ENCODE measurements at places on chromosomes 7 and 10.

DNA sequence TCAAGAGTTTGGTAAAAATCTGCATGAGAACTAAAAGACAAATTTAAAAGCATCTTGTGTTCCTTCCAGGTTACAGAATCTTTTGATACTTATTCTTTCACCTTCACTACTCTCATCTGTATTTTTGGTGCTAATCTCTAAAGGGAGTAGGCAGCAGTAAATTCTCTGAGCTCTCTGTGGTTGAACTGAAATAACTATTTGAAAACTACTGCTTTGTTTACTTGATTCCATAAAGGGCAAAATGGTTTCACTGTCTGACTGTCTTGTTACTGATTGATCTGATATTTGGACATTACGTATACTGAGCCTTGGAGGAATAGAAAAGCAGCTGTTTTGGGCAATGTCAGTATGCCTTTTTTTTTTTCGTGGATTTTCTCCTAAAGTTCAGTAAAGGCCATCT lies 103.3 kb downstream of the CHRM2 start:
- no peak for DNase-seq

DNA sequence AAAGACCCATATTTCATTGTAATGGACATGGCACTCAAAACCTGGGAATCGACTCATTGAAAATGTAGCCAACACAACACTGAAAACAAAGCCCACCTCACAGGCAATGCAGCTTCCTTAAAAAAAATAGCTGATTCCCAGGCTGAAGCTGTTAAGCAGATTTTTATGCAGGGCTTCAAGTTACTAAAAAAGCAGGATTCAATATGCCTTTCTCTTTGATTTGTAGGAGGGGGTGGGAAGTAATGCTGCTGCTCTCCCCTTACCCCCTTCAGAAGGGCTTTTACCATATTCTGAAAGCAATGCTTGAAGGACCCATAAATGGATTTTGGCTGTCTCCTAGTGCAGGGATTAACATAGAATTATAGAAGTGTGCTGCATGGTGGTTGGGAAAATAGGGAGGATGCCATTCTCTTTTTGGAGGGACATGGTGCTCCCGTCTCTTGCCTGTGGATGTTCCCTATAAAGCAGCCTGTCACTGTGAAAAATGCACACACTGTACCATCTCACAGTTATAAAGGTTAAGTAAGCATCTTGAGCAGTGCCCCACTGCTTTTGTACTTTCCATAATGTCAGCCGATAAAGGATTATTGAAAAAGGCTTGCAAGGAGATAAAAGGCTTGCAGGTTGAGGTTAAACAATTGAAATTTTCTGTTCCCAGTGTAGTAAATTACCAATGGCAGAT lies 262.8 kb downstream of the AUTS2 start:
- no peak for DNase-seq

DNA sequence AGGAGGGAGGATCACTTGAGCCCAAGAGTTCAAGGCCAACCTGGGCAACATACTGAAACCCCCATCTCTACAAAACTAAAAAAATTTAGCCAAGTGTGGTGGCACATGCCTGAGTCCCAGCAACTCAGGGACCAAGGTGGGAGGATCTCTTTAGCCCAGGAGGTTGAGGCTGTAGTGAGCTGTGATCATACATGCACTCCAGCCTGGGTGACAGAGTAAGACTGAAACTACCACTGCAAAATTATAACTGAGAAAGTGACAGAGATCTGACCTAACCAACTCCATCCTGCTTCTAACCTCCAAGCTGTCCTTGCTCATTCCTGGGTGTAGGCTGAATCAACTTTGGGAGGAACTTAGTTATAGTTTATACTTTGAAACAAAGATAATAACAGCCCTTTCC lies 59.4 kb downstream of the HTR7 start:
- no peak for DNase-seq

- DNase-seq, result no peak
Observed at GRCh38 chr7:115851291-115851690, 179.3 kb downstream of the TFEC start.

DNA sequence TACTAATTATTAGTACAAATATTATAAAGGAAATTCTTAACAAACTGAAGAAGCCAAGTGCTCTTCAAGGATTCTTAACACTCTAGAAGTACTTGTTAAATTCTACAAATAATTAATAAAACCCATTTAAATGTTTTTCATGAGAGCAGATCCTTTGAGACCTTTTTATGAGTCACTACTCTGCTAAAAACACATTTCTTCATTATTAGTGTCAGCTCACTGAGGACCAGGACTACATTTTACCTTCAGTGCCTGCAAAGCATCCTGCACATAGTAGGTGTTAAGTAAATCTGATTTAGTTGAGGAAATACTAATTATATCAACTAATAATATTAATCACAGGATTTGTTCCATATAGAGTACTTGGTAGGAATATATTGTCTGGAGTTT lies 273.6 kb downstream of the PHTF2 start:
- DNase-seq, result no peak

GRCh38 chr10:98611436-98611835 lies 164.7 kb upstream of the HPS1 start:
- no peak for DNase-seq

GRCh38 chr7:156145184-156145583 lies 332.9 kb upstream of the SHH start:
- no peak for DNase-seq

DNA sequence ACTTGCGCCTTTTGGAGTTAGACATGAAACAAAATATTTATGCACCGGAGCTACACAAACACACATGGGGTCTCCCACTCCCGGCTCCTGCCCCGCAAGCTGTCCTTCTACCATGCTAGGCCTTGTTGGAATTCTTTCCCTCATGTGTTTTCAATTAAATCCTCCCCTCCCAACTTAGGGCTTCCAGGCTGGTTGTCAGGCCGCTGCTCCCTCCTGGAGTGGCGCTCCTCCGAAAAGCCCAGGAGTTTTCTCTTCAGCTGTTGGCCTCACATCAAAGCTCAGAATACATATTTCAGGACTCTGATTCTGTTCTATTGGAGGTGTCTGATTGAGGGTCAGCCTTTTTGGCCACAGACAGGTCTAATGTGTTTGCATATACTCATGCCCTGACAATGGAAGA lies 113.3 kb downstream of the FANK1 start:
- no peak for DNase-seq

- DNase-seq, result no peak
Observed at GRCh38 chr10:49478819-49479218, 60.1 kb downstream of the ERCC6 start.

- no peak for DNase-seq
Observed at GRCh38 chr10:97069576-97070362, 116.0 kb downstream of the SLIT1 start.

GRCh38 chr10:14843327-14843988 lies 5.4 kb downstream of the HSPA14 start:
- no peak for DNase-seq

DNA sequence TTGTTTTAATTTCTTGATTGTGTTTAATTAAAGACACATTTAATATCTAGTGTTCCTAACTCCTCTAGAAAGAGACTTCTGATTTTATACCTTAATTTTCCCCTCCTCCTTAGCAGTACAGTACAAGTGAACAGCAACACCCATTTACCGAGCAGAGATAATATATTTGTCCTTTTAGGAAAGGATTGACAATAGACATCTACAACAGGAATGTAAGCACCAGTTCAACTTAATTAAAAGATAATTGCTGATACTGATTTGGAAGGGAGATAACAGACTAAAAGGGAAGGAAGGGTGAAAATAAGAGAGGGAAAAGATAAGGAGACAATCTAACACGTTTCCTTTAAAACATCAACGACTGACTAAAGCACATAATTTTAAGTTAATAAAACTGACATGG lies 119.3 kb downstream of the SRPK2 start:
- DNase-seq, result no peak

DNA sequence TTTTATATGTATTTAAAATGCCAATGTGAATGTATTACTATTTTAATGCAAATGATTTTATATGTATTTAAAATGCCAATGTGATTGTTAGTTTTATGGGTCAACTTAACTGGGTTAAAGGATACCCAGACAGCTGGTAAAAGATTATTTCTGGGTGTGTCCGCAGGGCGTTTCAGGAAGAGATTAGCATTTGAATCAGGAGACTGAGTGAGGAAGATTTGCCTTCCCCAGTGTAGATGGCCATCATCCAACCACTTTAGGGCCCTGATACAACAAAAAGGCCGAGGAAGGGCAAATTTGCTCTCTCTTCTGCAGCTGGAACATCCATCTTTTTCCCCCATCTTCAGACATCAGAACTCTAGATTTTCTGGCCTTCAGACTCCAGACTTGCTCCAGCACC lies 116.2 kb downstream of the BAMBI start:
- no peak for DNase-seq

DNA sequence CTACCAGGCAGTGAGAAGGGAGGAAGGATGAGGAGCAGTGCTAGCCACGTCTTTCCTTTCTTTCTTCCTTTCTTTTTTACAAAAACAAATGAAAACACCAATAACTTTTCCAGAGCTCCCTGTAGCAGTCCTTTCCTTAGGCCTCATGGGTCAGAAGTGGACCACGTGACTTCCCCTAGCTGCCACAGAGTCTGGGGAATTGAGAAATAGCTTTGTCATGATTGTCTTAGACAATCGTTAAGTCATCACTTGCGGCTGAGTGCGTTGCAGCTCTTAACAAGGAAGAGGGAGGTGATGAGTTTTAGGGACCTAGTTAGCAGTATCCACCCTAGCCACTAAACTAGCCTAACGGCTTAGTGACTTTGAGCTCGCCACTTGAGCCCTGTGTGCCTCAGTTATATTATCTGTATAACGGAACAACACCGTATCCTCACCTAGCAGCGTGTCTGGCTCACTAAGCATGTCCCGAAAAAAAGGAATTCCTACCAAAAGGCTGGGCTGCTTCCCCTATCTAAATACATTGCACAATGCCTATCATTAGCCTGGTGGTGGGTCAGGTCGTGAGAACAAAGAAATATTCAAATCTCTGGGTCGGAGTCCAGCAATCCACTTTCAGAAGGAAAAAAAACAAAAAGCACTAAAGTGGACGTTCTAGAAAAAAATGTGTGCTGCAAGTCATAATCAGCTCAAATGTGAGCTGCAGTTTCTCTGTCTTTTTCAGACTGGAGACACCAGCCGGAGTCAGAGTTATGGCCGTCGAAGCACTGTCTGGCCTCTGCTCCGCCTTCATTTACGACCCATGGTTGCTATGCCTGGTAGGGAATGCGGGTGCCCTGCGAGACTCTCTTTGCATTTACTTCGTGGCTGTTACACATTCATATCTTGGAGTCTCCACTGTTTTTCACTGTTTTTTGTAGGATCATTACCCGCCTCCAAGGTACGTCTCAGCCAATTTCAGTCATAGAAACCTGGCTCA lies 338.5 kb upstream of the FOXK1 start:
- no peak for DNase-seq

GRCh38 chr7:116583653-116584052 lies 58.8 kb downstream of the CAV1 start:
- no peak for DNase-seq

DNA sequence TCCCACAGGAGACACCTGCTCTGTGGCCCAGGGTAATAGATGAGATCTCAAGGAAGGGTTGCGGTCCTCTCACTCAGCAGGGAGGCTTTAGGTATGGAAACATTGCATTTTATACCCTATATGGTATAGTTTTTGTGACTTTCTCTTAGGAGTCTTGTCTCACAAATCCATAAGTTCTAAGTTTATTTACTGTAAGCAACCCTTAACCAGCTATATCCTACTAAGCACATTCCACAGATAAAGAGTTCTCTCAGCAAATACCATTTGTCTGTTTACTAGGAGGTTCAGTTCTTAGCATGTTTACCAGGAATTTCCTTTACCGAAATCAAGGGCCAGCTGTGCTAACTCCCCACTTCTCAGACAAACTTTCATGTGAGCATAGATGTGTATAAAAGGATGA lies 66.9 kb downstream of the ANLN start:
- DNase-seq, result no peak

- no peak for DNase-seq
Observed at GRCh38 chr10:133401500-133401899, 7.5 kb downstream of the MTG1 start.

- no peak for DNase-seq
Observed at GRCh38 chr10:26412932-26413331, 25.2 kb upstream of the APBB1IP start.

DNA sequence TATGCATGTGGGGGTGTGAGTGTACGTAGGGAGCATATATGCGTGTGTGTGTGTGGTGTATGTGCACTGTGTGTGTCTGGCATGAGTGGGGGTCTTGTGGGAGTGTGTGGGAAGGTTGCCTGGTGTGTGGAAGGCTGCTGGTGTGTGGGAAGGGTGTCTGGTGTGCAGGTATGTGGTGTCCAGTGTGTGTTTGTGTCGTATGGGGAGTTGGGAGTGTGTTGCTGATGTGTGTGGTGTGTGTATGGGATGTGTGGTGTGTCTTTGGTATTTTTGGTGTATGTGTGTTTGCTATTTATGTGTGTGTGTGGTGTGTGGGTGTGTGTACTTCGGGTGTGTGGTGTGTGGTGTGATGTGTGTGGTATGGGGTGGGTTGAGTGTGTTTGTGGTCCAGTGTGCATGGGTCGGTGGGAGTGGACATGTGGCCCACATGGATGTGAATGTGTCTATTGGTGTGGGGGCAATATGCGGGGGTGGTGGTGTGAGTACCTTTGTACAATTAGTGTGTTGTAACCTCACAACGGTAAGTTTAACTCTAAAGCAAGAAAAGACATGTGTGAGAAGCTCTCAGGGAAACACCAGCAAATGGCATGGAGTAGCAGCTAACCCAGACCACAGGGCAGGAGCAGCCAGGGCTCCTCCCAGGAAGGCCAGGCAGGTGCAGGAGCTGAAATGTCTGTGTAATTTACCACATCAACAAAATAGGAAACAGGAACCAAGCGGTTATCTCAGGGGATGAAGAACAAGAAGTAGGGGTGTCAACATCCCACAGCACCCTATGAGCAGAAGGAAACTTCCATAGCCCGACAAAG lies 11.9 kb downstream of the ANTXRL start:
- DNase-seq, result no peak

DNA sequence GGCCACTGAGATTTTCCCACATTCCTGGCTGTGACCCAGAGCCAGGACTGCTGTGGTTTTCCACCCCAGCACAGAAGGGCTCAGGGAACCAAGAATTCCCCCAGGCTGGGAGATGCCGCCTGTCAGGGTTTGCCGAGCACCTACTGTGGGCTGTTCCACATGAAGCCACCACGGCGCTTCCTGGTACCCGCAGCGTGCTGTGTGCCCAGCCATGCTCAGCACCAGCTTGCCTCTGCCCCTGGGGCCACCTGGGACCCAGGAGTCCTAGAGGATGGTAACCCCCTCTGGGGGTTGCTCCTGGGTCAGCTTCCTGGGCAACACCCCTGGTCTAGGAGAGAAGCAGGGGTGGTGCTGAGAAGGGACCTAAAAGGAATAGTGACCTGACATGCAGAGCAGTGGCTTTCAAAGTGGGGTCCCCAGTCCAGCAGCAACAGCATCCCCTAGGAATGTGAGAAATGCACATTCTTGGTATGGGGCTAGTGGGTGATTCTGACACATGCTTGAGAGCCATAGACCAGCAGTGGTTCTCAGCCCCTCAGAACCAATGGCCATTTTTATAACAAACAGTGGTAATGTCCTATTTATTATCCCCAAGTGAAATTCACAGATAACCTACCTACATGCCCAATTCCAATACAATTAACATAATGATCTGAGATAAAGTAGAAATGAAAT lies 53.4 kb downstream of the TSPAN15 start:
- no peak for DNase-seq

Data from stimulated activated CD8-positive, alpha-beta memory T cell treated with anti-CD3 and anti-CD28 coated beads, Interleukin-4, amount 100 ng/mL, for 1 hour (primary cell).